ENCODE measurements at places on chromosomes 6 and 20. TPM values are rescaled to one million over a fixed set of nuclear protein-coding genes. Genes with fewer than 3 reads are reported as not detected.
A peak's percentile ranks its signal among the peaks of the same experiment; 100 is the strongest.

GRCh38 chr6:13234130-13234529 is 94.2 kb downstream of the TBC1D7 start:
- no peak for DNase-seq

- DNase-seq, result peak; percentile 76
These were observed 9.6 kb upstream of the CPNE5 start for GRCh38 chr6:36848658-36849441.

DNA sequence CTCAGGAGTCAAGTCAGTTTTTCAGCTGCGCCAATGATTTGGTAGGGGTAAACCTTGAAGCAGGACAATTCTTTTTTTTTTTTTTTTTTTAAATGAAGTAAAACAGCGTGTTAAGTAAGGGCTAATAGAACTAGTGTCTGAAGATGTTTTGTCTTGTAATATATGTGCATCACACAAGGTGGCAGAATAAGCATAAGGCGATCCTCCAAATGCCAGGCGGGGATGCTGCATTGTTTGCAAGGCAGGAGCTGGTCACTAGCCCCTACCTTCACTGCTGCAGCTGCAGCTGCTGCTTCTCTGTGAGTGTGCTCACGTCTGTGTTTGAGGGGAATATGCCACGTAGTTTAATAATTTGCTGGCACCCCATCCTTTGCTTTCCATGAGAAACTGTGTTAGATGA is 272.7 kb upstream of the MAP3K7 start:
- no peak for DNase-seq

DNA sequence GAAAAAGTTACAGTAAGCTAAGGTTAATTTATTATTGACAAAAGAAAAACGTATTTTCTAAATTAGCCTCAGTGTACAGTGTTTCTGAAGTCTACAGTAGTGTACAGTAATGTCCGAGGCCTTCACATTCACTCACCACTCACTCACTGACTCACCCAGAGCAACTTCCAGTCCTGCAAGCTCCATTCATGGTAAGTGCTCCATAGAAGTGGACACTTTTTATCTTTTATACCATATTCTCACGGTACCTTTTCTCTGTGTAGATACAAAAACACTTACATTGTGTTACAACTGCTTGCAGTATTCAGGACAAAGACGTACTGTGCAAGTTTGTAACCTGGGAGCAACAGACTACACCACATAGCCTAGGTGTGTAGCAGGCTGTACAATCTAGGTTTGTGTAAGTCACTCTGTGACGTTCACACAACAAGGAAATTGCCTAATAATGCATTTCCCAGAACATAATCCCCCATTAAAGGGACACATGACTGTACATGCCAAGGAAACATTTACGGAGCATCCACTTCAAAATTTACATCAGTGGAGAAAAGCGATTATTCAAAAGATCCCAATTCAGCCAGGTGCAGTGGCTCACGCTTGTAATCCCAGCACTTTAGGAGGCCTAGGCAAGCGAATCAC is 133.4 kb downstream of the BANF2 start:
- no peak for DNase-seq

DNA sequence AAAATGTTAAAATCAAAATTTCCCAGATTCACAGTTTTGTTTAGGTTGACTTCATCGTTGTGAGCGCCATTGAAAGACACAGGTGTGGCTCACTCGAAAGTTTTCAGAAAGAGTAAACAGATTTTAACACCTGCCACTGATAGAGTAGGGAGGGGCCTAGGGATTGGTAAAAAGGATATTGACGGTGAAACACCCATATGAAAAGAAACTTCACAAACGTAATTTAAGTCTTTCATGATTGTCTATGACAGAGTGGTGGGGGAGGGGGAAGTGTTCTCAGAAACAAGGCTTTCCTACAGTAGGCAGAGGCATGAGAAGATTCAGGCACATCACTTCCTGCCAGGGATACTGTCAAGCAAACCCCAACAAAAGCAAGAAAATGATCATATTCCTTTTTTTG is 101.4 kb downstream of the PERP start:
- no peak for DNase-seq

- DNase-seq, result no peak
These were observed 12.3 kb upstream of the CBFA2T2 start for GRCh38 chr20:33477386-33478234.

- no peak for DNase-seq
These were observed 5.7 kb downstream of the NT5E start for GRCh38 chr6:85455471-85456026.

DNA sequence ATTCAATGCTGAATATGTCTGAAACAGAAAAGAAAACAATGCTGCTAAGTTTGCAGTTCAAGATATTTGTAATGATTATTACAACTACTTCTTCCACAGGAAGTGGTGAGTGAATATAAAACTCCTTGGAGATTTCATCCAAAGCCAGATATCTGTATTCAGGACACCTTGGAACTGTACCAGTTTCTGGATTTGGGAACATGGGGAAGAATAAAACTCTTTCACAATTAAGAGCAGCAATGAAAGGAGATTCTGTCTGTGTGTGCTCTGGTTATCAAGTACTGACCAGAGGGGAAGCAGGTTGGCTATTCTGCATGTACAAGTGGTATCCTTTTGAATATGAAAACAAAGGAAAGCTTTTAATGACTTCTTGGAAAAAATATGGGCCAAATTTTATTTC is 21.1 kb downstream of the ELOVL2 start:
- no peak for DNase-seq

GRCh38 chr6:151160929-151161757 is 78.6 kb upstream of the AKAP12 start:
- peak; percentile 83 for DNase-seq

DNA sequence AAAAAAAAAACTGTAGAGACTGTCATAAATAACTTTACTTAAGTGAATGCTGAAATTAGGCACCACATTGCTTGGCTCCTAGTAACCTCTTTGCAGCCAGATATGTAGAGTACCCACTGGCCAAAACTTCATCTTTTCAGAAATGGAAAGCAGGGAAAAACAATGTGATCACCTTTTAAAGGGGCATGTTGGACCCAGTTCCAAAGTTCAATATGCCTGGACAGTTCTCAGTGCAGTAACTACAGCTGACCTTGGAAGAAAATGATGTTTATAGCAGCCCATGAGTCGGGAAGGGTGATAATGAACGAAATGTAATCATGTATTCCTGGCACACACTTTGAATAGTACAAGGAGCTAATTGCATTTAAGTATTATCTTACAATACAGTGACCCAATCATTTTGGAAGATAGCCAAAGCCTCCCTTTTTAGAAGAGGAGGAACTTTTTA is 93.6 kb upstream of the TAB2 start:
- no peak for DNase-seq

DNA sequence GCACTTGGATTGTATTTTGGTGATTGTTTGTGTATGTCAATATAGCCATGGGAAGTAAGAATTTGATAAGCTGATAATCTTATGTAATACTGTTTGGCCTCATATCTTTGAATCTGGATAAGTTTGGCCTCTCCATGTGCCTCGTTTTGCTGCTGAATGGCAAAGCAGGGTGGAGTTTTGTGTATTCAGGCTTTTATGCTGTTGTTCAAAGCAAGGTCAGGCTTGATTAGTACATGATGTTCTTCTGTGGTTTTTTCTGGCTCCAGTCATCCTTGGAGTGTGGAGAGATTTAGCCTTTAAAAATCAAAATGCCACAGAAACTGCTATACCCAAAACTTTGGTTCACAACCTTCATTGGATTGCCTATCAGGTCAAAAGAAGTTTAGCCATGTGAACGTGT is 728.9 kb upstream of the GJE1 start:
- no peak for DNase-seq

DNA sequence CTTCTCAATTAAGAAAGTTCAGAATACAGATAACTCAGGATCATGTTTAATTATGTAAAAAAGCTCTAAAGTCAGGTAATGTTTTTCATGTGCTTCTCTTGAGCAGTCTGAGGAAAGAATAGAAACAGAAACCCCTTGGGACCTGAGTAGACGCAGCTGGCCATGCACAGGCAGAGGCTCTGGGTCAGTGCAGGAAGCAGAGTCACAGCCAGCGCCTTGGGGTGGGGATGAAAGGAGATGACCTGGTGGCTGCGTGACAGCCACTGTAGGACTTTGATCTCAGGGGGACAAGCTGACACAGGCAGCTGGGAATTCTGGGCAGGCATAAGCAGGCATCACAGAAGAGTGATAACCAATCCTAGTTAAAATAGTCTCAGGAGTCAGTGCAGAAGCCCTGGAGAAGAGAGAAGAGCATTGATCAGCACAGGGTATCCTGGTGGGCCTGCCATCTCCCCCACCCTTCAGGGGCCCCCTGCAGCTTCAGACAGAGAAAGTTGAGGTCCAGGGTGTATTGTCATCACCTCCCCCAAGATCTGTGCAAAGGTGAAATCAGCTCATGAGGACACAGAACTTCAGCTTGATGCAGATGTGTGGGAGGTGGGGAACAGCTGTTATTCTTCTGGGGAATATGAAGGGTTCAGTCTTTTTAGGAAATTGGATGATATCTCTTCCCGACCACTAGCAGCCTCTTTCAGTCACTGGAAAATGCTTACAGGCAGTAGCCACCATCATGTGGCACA is 6.4 kb downstream of the HLA-DQB1 start:
- no peak for DNase-seq

- DNase-seq, result no peak
These were observed 235.6 kb downstream of the PLCB1 start for GRCh38 chr20:8367689-8368088.

GRCh38 chr6:45417436-45417835 is 39.7 kb upstream of the SUPT3H start:
- no peak for DNase-seq

DNA sequence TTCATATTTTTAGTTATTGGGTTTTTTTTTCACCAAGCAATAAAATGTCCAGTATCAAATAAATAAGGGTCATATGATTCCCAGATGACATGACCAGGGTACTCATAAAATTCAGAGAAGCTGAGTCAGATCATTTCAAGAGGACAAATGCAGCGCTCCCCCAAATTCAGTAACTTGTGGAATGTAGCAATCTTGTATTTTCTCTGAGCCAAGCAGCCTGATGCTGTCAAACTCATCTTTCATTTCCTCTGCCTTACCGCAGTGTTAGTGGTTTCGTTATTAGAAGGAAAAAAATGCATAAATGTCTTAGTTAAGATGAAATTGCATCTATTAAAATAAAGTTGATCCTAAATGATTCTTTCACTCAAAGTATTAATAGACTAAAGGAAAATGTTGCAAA is 57.8 kb upstream of the EDN1 start:
- DNase-seq, result no peak

GRCh38 chr6:1868561-1869261 is 259.0 kb downstream of the FOXC1 start:
- DNase-seq, result no peak

GRCh38 chr6:152301021-152301764 is 336.0 kb downstream of the SYNE1 start:
- no peak for DNase-seq

DNA sequence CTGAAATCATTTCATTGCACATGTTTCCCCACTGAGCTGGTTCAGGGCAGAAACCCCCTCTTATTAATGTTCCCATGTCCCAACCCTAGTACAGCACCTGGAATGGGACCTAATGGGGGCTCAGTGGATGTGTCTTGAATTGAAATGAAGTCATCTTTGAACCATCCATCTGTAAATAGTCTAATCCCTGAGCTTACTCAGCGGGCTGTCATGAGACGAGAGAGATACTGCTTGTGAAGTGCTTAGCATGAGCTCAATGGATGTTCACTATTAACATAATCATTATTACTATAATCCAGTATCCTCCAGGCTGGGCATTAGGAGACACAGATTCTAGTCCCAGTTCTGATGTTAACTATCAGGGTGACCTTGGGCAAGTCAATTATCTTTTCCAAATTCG is 106.6 kb upstream of the LRFN2 start:
- no peak for DNase-seq

GRCh38 chr20:34515484-34516246 is 557 bp upstream of the DYNLRB1 start:
- peak; percentile 58 for DNase-seq

DNA sequence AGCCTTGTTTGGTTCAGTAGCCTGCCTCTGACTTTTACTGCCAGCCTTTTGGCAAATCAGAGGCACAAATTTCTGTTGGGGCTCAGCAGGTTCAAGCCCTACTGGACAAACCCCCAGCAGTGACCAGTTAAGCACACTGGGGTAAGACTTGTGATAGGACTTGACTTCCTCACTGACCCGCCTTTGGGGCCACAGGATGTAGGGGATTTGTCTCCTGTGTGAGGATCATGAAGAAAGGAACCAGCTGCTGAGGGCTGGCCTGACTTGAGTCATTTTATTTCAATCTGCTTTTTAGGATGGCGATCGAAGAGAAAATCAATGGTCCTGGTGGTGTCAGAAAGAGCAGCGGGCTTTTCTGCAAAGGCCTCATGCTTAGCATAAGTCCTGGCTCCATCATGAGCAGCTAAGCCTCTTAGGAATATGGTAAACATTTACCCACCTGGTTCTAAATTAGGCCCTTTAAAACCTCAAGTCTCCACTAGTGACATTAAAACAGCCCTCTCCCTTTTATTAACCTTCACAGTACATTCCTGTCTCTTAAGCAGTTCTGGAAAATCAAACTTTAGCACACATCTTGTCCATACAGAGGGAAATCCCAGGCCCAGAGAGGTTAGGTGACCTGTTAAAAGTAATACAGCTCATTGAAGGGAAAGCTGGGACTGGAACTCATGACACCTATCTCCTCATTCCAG is 16.6 kb downstream of the CHMP4B start:
- no peak for DNase-seq

- no peak for DNase-seq
These were observed 86.8 kb downstream of the PLG start for GRCh38 chr6:160788806-160789205.

DNA sequence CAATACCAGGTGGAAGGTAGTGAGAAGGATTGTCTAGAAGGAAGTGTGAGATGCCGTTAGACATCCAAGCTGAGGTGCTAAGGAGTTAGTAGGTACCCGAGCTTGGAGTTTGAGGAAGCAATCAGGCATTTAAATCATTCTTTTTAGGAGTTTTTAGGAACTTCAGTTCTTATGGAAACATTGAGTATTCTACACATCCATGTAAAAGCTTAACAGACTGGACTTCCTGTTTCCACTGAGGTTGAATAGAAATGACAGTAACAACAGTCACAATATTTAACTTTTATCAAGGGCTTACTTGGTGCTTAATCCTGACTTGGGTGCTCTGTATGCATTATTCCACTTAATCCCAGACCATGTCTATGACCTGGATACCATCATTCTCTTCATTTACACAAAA is 136.4 kb downstream of the UST start:
- DNase-seq, result no peak

GRCh38 chr6:169933251-169933821 is 181.9 kb downstream of the ERMARD start:
- no peak for DNase-seq

GRCh38 chr6:32956176-32956575 is 3.3 kb upstream of the HLA-DMA start:
- no peak for DNase-seq

The PCMTD2 gene
- polyA plus RNA-seq, result 211 TPM

The RHAG gene
- polyA plus RNA-seq, result 0.96 TPM

The HLA-DRB5 gene
- 6.3 TPM for polyA plus RNA-seq

The EPB41L1 gene
- polyA plus RNA-seq, result 63.3 TPM

The TP53TG5 gene
- 2.0 TPM for polyA plus RNA-seq

The C20orf141 gene
- not detected for polyA plus RNA-seq

The MOXD1 gene
- 197 TPM for polyA plus RNA-seq

The CST5 gene
- polyA plus RNA-seq, result 0.18 TPM

The SLC22A2 gene
- 14.3 TPM for polyA plus RNA-seq

The CLVS2 gene
- 0.33 TPM for polyA plus RNA-seq

The PPIL6 gene
- polyA plus RNA-seq, result 21.5 TPM

The RAB44 gene
- 0.05 TPM for polyA plus RNA-seq

The GPLD1 gene
- 5.3 TPM for polyA plus RNA-seq

Measured in left kidney (tissue), 8 donors.